ENCODE measurements at places on chromosomes 4 and X.

GRCh38 chr4:123319639-123320038, 77.0 kb upstream of the SPRY1 start:
- no peak for DNase-seq

DNA sequence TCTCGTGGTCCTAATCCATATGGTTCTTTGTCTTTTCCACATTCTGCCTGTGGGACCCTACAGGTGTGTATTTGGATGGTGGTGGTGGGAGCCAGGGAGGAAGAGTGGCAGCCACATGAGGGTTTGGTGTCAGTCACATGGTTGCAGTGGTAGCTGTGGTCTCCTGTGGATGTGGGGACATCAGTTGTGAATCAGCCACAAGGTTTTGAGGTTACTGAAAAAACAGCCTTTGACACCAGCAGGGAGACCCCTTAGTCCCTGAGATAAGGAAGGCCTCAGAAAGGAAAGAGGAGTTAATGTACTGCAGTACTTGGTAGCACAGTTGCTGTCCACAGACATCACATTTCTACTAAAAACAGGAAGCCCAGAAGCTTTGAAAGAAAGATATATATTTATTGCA, 15.8 kb upstream of the GAGE10 start:
- no peak for DNase-seq

DNA sequence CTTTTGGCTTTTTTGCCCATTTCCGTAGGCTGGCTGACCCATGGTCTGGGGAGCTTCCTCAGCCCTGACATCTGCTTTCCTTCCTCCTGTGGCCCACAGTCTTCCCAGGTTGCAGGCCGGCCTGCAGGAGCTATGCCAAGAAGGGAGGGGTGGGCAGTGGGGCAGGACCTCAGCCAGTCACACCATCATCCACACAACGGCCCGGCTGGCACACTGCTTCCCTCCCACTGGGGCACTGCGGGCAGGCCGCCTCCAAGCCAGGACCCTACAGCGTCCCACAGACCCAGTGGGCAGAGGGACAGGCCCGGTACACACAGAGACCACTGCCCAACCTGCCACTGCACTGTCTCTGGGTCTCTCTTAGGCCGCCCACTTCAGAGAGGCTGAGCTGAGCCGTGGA, 38.0 kb downstream of the CTBP1 start:
- DNase-seq: no peak

GRCh38 chrX:16207634-16208033, 40.4 kb downstream of the MAGEB17 start:
- no peak for DNase-seq

DNA sequence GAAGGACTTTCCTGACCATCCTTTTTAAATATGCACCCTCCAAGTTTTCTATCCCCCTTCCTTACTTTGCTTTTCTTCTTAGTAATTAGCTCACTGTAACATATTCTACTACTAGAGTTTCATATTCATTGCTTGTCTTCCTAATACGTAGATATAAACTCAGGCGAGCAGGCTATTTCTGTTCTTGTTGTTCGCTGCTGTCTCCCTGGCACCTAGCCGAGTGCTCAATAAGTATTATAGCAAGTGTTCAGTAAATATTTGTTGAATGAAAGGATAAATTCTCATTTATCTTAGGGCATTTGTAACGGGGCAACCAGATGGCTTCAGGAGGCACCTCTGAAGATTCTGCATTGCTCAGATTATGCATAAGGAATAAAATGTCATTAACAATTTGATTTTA, 6.8 kb upstream of the RHOH start:
- DNase-seq: no peak

DNA sequence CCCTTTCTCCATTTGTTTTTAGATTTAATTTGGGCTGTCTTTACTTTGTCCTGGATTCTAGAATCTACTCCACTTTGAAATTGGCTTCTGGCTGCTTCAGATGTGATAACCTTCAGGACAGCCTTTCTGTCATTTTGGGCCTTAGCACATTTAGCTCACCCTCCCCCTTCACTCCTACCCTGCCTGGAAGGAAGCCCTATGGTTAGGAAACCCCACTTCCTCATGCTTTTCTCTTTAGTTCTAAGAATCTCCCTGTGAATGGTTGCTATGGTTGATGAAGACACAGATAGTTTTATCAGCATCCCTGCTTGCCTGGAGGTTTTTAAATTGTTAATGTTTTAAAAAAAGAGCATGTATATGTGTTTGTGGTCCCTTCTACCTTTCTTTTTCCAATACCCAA, 100.7 kb upstream of the PTPN13 start:
- DNase-seq: no peak

DNA sequence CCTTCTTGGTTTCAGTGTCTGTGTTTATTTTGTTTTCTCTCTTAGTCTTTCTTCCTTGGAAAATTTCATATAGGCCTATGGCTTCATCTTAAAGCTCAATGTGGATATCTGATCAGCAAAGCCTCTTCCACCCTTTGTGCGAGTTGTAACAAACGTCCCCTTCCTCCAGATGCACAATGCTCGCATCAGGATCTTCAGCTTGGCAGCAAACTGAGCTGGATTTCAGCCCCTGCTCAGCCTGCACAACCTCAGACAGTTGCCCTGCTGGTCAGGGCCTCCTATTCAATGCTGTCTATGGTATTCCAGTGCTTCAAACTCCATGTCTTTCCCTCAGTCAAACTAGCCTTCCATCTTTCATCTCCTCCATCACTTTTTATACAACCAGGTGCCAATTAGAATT, 309.4 kb downstream of the ARHGAP24 start:
- no peak for DNase-seq

DNA sequence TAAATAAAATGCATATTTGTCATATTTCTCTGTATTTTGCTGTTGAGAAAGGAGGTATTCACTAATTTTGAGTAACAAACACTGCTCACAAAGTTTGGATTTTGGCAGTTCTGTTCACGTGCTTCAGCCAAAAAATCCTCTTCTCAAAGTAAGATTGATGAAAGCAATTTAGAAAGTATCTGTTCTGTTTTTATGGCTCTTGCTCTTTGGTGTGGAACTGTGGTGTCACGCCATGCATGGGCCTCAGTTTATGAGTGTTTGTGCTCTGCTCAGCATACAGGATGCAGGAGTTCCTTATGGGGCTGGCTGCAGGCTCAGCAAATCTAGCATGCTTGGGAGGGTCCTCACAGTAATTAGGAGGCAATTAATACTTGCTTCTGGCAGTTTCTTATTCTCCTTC, 3.3 kb downstream of the HTT start:
- DNase-seq: no peak

DNA sequence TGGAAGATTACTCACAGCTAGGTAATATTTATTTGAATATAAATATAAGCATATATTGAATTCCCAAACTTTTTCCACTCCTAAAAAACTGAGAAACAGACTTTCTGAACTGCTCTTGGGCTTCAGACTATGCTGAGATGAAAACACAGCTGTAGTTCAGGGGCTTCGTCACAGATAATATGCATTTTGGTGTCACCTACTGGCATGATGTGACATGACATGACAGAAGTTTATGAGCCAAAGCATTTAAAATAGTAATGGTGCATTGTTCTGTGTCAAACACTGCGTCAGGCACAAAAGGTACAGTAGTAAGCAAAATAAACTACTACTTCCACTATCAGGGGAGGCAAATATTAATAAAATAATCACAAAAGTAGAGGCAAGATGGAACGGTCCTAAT, 171.3 kb downstream of the BTC start:
- no peak for DNase-seq

DNA sequence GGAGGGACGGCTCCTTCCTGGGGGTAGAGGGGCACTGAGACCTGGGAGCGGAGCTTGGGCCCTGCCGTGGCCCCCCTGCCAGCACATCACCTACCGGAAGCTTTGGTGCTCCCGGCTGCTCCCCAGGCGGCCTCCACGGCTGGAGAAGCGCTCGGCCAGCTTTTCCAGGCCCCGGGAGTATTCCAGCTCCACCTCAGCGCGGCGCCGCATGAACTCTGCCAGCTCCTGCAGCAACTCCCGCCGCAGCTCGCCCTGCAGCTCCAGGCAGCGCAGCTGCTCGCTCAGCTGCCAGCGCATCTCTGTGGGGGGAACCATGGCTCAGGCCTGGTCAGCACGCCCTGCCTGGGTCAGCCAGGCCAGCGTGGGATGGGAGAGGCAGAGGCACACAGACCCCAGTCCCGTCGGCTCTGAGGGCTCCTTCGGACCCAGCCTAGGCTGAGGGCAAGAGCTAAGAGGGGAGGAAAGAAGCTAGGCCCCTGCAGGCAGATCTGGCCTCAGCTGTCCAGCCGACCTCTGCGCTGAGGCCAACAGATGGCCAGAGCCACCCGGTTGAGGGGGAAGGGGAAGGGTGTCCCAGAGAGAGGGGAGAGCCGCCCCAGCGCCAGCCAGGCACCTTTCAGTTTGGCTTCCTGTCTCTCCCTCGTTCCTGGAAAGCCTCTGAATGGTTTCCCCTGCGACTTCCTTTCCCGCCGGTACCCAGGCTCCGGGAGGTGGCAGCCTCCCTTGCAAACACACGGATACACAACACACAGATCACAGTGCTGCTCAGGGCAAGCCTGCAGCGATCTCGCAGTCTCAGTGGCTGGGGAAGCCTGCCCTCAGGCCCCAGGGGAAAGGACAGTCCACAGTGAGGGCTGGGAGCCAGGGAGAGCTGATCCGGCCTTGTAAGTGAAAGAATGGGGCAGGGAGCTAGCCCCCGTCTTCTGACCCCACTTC, 4.3 kb downstream of the ARHGAP4 start:
- DNase-seq: no peak

- no peak for DNase-seq
Measured at GRCh38 chr4:138190452-138190858, 51.7 kb downstream of the SLC7A11 start.

GRCh38 chrX:49040376-49040955, 2.7 kb downstream of the TFE3 start:
- DNase-seq: no peak

- no peak for DNase-seq
Measured at GRCh38 chr4:121455285-121455684, 74.5 kb upstream of the QRFPR start.

DNA sequence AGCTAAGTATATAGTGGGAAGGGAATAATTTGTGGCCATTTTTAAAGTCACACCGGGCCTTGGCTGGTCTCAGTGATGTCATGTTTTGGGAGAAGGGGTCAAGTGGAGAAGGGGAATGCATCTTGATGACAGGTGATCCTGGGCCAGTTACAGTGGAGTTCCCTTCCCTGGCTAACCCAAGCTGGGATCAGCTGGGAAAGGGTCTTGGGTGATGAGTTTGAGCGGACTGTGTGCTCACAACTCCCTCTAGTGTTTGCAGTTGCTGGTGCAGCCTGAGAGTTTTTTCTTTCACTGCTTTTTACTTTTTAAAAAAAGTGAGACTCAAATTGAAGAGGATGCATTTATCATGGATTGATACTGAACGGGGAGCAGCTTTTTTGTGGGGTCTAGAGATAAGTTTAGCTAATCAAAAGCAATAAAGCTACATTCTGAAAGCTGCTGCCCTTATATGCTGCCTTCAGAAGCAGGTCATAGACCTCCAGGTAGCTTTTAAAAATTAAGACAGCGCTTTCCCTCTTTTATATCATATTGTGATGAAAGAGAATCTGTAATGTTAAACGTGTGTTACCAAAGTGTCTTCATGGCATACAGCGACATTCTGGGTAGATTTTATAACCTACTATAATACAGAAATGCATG, 164.7 kb downstream of the DCLK2 start:
- DNase-seq: no peak

- no peak for DNase-seq
Measured at GRCh38 chrX:45050558-45050957, 150.1 kb downstream of the DIPK2B start.

- no peak for DNase-seq
Measured at GRCh38 chr4:48047896-48048295, 31.3 kb downstream of the NIPAL1 start.

DNA sequence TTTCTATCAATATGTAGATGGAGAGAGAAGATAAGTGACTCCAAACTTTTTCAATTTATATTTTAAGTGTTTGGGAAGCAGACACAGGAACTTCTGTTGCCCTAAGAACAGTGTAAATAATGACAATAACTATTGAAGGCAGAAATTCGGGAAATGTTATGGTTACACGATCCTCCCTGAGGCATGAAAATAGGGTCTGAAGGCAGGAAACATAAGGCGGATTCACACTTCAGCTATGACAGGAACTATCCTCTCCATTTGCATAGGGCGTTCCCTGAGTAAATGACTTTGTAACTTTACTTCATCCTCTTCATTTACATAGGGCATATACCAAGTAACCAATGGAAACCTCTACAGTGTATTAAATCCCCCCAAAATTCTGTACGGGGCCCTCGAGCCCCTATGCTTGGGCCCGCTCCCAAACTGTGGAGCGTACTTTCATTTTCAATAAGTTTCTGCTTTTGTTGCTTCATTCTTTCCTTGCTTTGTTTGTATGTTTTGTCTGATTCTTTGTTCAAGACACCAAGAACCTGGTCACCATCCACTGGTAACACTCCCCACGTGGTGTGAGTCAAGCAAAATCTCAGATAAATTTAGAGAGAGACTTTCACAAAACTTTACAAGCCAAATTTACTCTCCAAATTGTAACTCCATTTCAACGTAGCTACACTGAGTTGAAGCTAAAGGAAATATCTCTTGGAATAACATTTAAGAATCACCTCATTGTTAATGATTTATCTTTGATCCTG, 2504.3 kb downstream of the ARAP2 start:
- no peak for DNase-seq

- peak; percentile 92 for DNase-seq
Measured at GRCh38 chrX:154515966-154516655, at the start of gene FAM3A. Gene FAM3A (minus strand): TSS chrX:154516232. CDS start chrX:154515772, 460 bp downstream.

GRCh38 chr4:181293541-181293940, 949.7 kb upstream of the TENM3 start:
- DNase-seq: no peak

GRCh38 chr4:119068529-119068962, 67.1 kb upstream of the MYOZ2 start:
- no peak for DNase-seq

DNA sequence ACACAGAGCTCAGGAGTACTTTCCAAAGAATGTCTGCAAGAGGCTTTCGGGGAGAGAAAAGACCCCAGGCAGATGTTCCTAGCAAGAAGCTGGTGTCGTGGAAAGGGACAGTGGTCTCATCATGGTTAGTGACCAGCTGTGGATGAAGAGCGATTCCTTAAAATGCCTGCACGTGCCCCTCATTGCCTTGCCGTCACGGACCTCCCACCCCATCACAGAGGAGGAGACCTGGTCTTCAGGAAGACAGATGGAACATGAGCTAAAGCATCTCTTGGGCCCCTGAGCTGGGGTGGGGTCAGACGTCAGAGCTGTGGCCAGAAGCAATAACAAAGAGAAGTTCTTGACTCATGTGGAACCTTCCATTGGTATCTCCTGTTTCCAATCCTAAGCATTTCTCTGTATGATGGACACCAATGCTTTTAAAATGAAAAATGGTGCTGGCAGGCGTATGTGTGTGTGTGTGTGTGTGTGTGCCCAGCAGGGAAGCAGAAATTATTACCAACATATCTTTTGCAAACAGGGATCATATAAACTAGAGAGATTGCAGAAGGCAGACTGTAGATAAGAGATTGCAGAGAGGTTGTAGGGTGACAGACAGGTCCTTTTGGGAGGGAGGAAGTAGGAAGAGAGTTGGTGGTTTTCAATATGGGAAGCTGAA, 25.2 kb upstream of the ASMTL start:
- peak; percentile 6 for DNase-seq

DNA sequence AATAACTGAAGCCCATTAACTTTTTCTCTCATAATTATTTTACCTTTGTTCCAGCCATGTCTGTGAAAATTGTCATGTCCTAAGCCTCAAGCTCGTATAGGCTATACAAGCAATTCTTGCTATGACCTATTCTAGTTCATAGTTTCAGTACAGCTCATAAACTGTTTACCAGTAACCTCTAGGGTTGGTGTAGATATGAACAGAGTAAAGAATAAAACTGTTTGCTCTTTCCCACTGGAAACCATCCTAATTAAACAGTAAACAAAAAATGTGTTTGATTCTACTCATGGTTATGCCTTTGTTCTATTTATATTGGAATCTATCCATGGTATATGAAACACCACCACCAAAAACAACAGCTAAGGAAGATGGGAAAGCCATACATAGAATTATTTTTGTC, 1444.0 kb upstream of the PCDH7 start:
- DNase-seq: no peak

All from activated CD8-positive, alpha-beta memory T cell treated with anti-CD3 and anti-CD28 coated beads, Interleukin-2, amount 50 U/mL, for 4 hours (primary cell).